ENCODE measurements at places on chromosomes 7 and 10. TPM values are rescaled to one million over a fixed set of nuclear protein-coding genes. Genes with fewer than 3 reads are reported as not detected.

- no peak for DNase-seq
These were observed 11.0 kb downstream of the RASGEF1A start for GRCh38 chr10:43255634-43256431.

GRCh38 chr7:73517241-73517995 is 4.7 kb downstream of the BAZ1B start:
- DNase-seq = no peak

- DNase-seq = no peak
These were observed 665.0 kb downstream of the MAGI2 start for GRCh38 chr7:78788464-78788863.

The CYP3A4 gene
- total RNA-seq = not detected

The TYSND1 gene
- 10.1 TPM for total RNA-seq

DNA sequence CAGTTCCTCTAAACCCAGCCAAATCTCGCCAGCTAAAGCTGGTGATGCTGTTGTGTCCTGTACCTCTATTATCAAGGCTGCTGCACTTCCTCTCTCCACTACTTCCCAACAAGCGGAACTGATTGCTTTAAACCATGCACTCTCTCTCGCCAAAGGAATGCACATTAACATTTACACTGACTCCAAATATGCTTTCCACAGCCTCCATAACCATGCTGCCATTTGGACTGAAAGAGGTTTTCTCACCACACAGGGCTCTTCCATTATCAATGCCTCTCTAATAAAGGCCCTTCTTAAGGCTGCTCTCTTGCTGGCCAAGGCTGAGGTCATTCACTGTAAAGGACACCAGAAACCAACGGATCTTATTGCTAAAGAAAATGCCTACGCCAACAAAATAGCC is 11.4 kb upstream of the LRRC61 start:
- no peak for DNase-seq

The DPYSL4 gene
- 42.2 TPM for total RNA-seq

The IMMP2L gene
- 105 TPM for total RNA-seq

The ANKRD2 gene
- not detected for total RNA-seq
